ENCODE measurements at places on chromosomes 2 and 18.

DNA sequence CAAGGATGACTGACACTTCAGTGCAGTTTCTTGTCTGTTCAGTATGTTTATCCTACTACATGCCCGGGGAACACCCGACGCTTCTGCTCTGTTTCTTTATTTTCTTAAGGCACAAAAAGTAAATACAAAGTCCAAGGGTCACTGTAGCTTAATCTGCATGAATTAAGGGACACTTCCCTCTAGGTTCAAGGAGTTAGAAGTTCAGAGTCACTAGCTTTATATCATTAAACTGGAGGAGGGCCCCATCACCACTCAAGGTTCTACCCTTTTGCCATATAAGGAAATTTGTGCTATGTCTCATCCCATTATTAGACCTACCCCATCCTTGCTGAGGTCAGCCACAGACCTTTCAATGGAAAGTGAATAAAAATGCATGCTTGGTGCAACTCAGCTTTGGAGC lies 27.6 kb upstream of the RMDN2 start:
- no peak for DNase-seq

DNA sequence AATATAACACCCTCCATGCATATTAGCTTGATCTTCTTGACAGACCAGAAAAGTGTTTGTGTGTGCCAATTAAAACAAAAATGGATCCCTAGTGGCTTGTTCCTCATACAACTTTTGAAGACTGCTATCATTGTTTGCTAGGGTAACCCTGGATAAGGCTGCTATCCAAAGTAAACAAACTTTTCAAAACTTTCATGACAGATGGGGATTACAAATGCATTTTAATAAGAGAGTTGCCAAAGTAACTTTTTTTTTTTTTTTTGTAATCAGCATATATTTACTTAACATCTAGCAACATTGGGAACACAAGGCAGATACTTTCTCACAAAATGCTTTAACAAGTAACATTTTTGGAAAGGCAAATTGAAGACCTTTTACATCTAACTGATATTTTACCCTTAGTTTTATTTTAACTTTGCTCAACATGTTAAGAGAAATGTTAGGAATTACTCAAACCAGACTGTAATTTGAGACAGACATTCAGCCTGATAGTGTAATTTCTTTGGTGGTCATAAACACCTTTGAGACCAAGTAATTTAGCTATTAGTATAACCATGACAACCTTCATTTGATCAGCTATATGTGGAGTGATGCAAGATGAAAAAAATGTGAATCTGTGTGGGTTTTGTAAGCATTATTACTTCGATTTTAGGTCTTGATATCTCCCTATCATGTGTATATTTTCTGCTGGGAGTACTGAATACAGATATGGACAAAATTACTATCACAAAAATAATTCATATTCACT lies 300.9 kb downstream of the ARHGAP15 start:
- DNase-seq, result no peak

DNA sequence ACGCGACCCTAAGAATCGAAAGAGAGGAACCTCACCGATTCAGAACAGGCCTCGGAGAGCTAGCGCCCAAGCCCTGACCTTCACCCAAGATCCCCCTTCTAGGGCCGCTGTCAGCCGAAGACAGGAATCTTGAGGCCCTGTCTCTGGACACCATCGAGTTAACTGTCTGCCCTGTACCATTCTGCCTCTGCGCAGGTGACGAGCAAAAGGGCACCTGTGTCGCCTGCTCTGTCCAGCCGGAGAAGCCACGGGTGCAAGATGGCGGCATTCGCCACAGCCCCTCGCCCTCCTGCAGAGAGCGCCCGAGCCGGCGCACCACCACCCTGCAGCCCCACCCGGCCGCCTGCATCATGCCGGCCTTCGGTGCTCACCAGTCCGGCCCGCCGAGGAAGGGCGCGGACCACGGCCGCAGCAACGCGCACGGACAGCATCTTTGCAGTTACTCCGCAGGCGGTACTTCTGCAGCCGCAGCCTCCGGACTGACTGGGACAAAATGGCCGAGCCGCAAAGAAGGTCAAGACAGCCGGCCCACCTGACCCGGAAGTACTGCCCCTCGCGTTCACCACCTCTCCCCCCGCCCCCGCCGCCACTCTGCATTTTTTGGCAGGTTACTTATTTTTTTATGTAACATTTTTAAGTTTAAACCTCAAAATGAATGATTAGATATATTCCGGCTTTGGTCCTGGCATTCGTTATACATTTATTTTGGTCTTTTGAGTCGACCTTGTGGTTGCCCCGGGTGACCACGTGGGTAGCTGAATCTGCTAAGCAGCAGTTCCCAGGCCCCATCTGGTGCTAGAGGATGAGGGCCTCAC lies at the start of gene ATP5F1A:
Gene ATP5F1A (minus strand): TSS at position 496 of the 815 bp plus-strand sequence. CDS start 65 bp downstream, at position 431.
- peak; percentile 92 for DNase-seq

- DNase-seq, result peak; percentile 67
Measured at GRCh38 chr2:241390301-241391206, 34.5 kb downstream of the FARP2 start.

DNA sequence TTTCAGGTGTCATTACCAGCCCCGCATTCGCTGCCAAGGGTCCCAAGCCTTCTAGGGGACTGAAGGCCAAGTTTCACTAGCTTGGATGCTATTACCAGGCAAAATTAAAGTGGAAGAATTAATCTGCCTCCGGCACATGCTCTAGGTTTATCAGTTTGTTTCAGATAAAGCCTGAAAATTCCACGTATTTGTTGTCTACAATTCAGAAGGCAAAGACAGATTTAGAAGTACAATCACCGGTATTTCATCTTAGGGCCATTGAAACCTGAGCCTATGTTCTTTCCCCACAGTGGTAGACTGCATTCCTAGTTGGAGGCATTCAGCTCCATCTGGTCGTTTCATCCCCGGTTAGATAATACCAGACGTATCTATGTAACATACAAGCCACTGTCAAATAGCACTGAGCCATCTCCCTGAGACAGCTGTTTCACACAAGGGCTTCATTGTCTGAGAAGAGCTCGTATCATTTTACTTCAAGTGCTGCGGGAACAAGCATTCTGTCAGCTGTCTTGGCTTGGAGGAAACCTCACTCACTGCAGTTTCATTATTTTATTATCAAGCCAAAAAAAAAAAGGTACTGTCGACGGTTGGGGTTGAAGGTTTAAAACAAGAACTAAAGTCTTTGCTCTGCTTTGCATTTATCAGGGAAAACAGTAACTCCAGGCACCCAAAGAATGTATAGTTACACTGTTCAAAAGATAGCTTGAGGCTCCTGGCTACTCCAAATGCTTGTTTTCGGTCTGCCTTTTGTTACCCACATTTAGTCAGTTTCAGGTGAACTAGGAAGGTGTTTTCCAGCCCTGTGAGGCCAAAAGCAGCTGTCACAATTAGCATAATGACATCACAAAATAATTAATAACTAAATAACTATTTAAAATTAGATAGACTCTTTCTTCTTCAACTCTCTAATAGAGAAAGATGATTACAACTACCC lies 76.7 kb downstream of the TGIF1 start:
- DNase-seq, result peak; percentile 53

GRCh38 chr2:45435316-45435715 lies 175.8 kb downstream of the SRBD1 start:
- no peak for DNase-seq

All from GM12865 (cell line).